ENCODE measurements at places on chromosomes 4 and X. TPM values are rescaled to one million over a fixed set of nuclear protein-coding genes. Genes with fewer than 3 reads are reported as not detected.

Gene ETNPPL
- not detected for total RNA-seq

Gene PAGE5
- total RNA-seq, result not detected

Gene SPANXN2
- not detected for total RNA-seq

Gene CLDN22
- total RNA-seq, result not detected

Gene NUDT10
- total RNA-seq, result not detected

Gene NEIL3
- 1.0 TPM for total RNA-seq

Gene CXorf65
- not detected for total RNA-seq

Gene PWWP3B
- total RNA-seq, result 0.18 TPM

Gene HNRNPDL
- total RNA-seq, result 109 TPM

Gene GPR34
- total RNA-seq, result 2.2 TPM

Gene PLXNB3
- total RNA-seq, result 5.4 TPM

Gene APLN
- total RNA-seq, result 0.40 TPM

Gene CT45A2
- total RNA-seq, result not detected

Gene JAKMIP1
- total RNA-seq, result 0.42 TPM

Gene ARHGAP24
- 6.0 TPM for total RNA-seq

Measured in left colon (tissue), 2 donors.